ENCODE measurements at places on chromosomes 7 and 10.
A peak's percentile ranks its signal among the peaks of the same experiment; 100 is the strongest.

DNA sequence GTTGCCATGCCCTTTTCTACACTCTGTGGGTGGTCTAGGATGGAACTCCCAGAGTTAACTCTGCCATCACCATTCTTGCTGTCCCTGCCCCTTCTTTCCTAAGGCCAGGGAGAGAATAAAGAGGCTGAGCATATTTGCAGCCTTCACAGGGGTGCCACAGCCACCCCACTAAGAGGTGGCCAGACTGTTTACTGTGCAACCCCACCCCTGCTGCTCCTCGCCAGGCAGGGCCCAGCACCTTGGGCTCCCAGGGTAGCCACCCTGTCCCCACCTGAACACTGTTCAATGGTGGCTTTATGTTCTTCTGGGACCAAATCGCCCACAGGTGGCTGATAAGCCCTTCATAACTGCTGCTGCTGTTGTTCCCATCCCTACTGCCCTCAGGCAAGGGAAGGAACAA is 198.9 kb downstream of the SNX13 start:
- DNase-seq = no peak

- DNase-seq = no peak
These were observed 809.2 kb downstream of the NXPH1 start for GRCh38 chr7:9242636-9243035.

- DNase-seq = no peak
These were observed 183.2 kb downstream of the SEM1 start for GRCh38 chr7:96526496-96526895.

GRCh38 chr10:84049645-84050011 is 89.7 kb upstream of the GHITM start:
- DNase-seq = no peak

- DNase-seq = no peak
These were observed 290.0 kb upstream of the SEMA3A start for GRCh38 chr7:84484502-84485079.

- peak; percentile 53 for DNase-seq
These were observed 81.5 kb downstream of the RTKN2 start for GRCh38 chr10:62186999-62187675.

GRCh38 chr7:25656581-25657026 is 428.3 kb upstream of the NPVF start:
- DNase-seq = peak; percentile 2

Measured in fibroblast of pulmonary artery (primary cell).